ENCODE measurements at places on chromosomes 1 and 21.

GRCh38 chr1:85656256-85656655, 52.0 kb downstream of the ZNHIT6 start:
- no peak for DNase-seq

DNA sequence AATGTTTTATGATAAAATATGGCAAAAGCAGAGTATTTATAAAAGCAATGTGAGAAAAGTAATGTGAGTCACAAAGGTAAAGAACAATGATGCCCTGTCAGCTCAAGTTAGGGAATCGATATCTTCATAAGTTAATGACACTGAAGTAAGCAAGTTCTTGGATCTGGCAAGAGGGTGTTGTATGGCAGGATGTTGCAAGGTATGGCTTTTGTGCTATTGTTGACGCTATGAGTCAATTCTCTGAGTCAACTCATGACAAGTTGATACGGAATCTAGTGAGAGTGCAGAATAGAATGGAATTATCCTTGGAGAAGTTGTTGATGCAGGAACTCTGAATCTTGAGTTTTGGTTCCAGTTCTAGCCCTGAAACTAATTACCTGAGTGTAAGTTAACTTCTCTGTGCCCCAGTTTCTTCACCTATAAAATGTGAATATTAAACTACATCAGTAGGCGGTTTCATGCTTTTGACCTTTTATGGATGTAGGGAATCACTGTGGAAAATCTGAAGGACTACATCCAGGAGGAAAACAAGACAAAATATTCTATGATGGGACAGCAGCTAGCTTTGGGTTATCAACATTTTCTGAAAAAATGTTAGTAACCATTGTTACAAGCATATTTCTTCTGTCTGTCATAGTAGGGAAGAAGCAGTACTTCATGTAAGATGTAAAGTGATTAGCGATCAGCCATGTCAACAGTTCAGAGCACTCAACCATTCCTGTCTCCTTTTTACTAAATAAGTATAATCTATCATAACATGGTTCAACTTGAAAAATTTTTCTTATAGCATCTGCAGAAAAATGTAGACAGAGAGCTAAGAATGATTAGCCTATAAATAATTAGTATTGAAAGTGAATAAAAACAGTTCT, 96.9 kb downstream of the ATP6V1G3 start:
- no peak for DNase-seq

DNA sequence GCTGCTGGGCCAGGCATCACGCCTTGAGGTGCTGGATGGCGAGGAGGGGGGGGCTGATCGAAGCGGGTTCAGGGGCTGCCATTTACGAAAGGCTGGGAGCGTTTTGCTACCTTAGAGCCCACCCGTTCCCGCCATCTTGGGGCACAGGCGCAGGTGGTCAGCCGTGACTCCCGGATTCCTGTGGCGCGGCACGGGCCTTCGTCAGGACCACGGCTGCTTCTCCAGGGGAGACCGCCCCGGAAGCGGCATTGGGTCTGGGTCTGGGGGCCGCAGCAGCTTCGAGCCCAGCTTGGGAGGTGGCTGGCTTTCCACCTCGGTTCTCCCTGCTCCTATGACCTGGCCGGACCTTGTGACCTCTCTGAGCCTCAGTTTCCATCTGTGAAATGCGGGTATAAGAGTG, 23.8 kb downstream of the SPSB1 start:
- DNase-seq: no peak

DNA sequence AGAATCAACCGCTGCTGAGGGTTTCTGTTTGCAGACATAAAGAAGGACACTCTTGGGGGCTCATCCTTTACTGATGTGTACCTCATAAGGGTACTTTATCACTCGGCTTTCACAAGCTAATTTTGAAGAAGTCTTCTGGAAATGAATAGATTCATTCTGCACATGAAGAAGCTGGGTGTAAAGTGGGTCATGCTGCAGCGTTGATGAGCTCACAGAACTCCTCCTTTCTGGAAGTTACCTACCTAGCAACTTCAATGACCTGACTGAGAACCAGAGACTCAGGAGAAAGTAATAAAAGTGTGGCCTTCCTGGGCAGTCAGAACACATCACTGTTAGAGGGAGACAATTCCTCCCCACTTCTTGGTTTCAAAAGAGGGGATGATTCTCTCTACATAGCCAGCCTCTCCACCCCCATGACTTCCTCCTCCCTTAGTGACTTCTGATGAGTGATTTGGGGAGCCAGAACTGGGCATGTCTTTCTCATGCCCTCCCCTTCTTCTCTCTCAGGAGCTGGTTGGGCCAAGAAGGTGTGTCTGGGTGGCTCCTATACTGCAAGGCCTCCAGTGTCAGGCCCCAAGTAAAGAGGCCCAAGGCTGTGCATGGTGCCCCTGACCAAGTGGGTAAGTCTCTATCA, 27.0 kb downstream of the PCNX2 start:
- DNase-seq: no peak

- DNase-seq: no peak
Observed at GRCh38 chr1:162168261-162168660, 98.8 kb downstream of the NOS1AP start.

DNA sequence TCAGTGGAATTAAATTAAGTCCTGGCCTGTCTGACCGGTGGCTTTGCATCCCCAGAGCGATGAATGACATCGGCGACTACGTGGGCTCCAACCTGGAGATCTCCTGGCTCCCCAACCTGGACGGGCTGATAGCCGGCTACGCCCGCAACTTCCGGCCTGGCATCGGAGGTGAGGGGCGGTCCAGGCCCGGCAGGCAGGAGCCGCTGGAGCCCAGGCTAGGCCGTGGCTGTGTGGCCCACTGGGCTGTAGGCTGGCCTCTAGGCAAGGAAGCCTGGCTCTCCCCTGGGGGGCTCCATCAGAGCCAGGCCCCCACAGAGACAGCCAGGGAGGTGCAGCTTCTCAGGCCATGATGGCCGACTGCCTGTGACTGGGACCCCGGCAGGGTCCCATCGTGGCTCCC, 5.7 kb downstream of the GABRD start:
- no peak for DNase-seq

DNA sequence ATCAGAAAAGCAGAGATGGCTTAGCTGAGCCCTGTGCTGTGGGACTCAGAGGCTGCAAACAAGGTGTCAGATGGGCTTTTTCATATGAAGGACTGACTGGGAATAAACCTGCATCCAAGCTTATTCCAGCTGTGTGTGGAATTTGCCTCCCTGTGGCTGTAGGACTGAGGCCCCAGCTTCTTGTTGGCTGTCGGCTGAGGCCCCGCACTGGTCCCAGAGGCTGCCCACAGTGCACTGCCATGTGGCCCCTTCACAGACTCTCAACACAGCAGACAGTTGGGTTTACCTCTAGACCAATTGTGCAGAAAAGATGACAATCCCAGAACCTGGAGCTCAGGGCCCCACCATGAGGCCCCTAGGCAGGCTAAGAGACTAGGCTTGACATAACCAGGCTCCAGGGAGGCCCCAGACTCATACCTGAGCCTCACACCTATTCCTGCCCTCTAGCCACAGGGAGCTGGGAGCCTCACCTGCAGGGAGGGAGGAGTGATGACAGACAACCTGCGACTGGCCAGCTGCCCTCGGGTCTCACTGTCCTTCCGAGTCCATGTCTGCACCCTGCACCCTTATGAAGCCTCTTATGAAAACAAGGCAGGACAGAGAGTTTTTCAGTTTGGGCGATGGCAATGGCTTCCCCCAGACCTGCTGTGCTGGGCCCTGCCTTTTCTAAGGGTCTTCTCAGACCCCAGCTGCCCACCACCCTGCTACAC, 615.5 kb downstream of the NPHP4 start:
- no peak for DNase-seq

GRCh38 chr1:147618077-147618569, 52.2 kb downstream of the ACP6 start:
- no peak for DNase-seq

DNA sequence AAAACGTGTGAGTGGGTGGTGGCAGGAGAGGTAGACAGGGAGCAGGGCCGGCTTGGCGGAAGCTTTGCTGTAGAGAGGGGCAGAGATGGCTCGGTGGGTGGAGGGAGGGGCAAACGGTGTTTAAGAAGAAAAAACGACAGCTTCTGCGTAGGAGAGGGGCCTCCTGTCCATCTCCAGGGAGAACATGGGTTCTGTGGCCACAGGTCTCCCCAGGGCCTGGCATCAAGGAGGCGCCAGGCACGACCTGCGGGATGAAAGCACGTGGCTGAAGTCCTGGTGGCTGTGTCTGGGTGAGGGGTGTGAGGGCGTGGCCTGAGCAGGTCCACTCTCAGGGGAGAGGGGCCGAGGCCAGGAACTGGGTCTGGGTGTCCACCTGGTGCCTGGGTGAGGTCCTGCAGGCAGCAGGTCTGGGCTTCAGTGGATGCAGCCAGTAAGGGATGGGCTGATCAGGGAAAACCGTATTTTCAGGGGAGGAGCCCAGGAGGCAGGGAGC, 940 bp upstream of the PRKCZ start:
- DNase-seq: no peak

GRCh38 chr1:41842993-41843755, 75.5 kb downstream of the HIVEP3 start:
- no peak for DNase-seq

GRCh38 chr1:47229031-47229885, 2.8 kb downstream of the TAL1 start:
- DNase-seq: no peak
